ENCODE measurements at places on chromosomes 2 and 18. TPM values are rescaled to one million over a fixed set of nuclear protein-coding genes. Genes with fewer than 3 reads are reported as not detected.

CABLES1 gene
- polyA plus RNA-seq: 4.5 TPM

PLCL1 gene
- 6.0 TPM for polyA plus RNA-seq

ADGRF3 gene
- polyA plus RNA-seq: 0.08 TPM

ZNF2 gene
- 3.4 TPM for polyA plus RNA-seq

SLC30A3 gene
- 0.04 TPM for polyA plus RNA-seq

METTL8 gene
- polyA plus RNA-seq: 13.1 TPM

FHOD3 gene
- polyA plus RNA-seq: 35.4 TPM

CFAP210 gene
- polyA plus RNA-seq: 0.05 TPM

ABCG5 gene
- polyA plus RNA-seq: not detected

RFX8 gene
- polyA plus RNA-seq: 0.30 TPM

CRYGA gene
- not detected for polyA plus RNA-seq

CD207 gene
- polyA plus RNA-seq: 0.06 TPM

PFN4 gene
- 0.58 TPM for polyA plus RNA-seq

ACVR1C gene
- polyA plus RNA-seq: 0.67 TPM

ALPG gene
- not detected for polyA plus RNA-seq

POTEI gene
- polyA plus RNA-seq: not detected

DPP10 gene
- 0.32 TPM for polyA plus RNA-seq

TMEM37 gene
- 7.8 TPM for polyA plus RNA-seq

Data from urinary bladder (tissue), 4 donors.